ENCODE measurements at places on chromosomes 11 and 22. TPM values are rescaled to one million over a fixed set of nuclear protein-coding genes. Genes with fewer than 3 reads are reported as not detected.
A peak's percentile ranks its signal among the peaks of the same experiment; 100 is the strongest.

The TP53I11 gene
- 7.7 TPM for total RNA-seq

The TBX1 gene
- 5.3 TPM for total RNA-seq

The PDGFB gene
- total RNA-seq, result 8.3 TPM

The LDHAL6A gene
- total RNA-seq, result 0.59 TPM

The MS4A7 gene
- not detected for total RNA-seq

The HEPHL1 gene
- not detected for total RNA-seq

The MYOD1 gene
- not detected for total RNA-seq

The MUC2 gene
- 0.05 TPM for total RNA-seq

The MOGAT2 gene
- total RNA-seq, result 0.39 TPM

The ACTN3 gene
- total RNA-seq, result 0.16 TPM

DNA sequence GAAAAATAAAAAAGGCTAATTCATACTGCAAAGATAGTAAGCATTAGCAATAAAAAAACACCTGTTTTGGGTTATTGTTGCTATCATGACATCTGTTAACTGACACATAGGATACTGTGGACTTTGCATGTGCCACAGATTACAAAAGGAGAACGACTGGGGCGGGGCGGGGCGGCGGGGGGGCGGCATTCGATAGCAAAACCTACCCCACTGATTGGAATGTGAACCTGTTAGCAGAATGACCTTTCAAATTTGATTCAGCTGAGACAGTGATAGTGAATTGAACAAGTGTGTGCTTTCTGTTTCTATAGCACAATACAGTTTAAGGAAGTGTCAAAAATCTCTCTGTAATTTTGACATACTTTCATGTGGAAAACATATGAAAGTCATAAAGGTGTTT lies 14.9 kb downstream of the MMP20 start:
- H3K36me3 ChIP-seq, result no peaks in the 10 kb centered on the region
- H3K4me3 ChIP-seq, result no peak overlapping the region
- H3K4me1 ChIP-seq, result peaks cover 33% of the 10 kb centered on the region
- no peak for DNase-seq

DNA sequence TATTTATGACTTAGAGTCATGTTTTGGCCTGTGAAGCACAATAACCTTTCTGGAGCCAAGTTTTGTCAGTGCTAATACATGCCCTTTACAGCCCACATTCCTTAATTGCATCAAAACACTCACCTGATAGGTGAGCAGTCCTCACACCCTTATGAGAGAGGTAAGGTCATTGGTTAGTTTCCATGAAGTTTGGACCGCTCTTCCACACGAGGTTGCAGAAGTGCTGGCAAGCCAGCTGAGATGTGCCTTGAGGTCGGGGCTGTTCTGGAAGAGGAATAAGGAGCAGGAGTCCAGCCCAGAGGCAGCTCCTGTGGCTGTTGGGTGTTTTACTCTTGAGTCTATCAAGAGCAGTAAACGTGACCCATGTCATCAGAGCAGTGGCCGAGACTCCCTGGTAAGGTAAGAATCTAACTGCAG lies 76.3 kb downstream of the CYB5R2 start:
- no peaks in the 10 kb centered on the region for H3K27me3 ChIP-seq
- H3K4me1 ChIP-seq, result peaks cover 35% of the 10 kb centered on the region
- H3K27ac ChIP-seq, result peak overlapping the region; percentile 72
- peaks cover 1% of the 10 kb centered on the region for H3K36me3 ChIP-seq

GRCh38 chr11:111623527-111624030 lies 21.3 kb downstream of the SIK2 start:
- no peaks in the 10 kb centered on the region for H3K27me3 ChIP-seq
- H3K4me1 ChIP-seq, result peaks cover 58% of the 10 kb centered on the region
- DNase-seq, result peak; percentile 95
- no peak overlapping the region for H3K4me3 ChIP-seq
- peaks cover 1% of the 10 kb centered on the region for H3K36me3 ChIP-seq

DNA sequence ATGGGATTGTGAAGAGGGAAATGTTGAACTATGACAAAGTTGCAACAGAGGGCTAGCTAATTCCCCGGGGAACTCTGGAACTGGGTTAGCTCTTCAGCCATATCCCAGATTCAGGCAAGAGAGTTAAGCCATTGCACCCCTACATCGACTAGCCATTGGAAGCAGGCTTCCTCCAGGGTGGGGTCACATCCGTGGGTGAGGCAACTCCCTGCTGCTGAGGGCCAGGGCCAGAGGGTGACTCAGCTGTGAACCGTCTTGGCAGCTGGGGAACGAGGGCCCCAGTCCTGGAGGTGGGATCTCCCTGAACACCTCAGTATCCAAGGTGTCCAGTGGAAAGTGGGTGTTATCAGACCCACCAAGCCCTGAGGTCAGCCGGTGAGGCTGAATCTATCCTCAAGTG lies 41.1 kb downstream of the RPS6KA4 start:
- no peak for DNase-seq
- no peaks in the 10 kb centered on the region for H3K27me3 ChIP-seq
- H3K36me3 ChIP-seq, result no peaks in the 10 kb centered on the region
- H3K27ac ChIP-seq, result peak overlapping the region; percentile 70

- peak; percentile 19 for DNase-seq
- H3K4me1 ChIP-seq, result peaks cover 4% of the 10 kb centered on the region
- H3K27ac ChIP-seq, result no peak overlapping the region
- H3K4me3 ChIP-seq, result no peak overlapping the region
Measured at GRCh38 chr22:21984793-21985192, 2.2 kb upstream of the TOP3B start.

GRCh38 chr11:132427611-132428010 lies 1057.2 kb downstream of the NTM start:
- DNase-seq, result no peak
- H3K27me3 ChIP-seq, result no peaks in the 10 kb centered on the region
- no peak overlapping the region for H3K4me3 ChIP-seq
- no peaks in the 10 kb centered on the region for H3K36me3 ChIP-seq
- no peak overlapping the region for H3K27ac ChIP-seq

- H3K27ac ChIP-seq, result peak overlapping the region; percentile 100
- H3K4me3 ChIP-seq, result peak overlapping the region; percentile 62
- H3K27me3 ChIP-seq, result no peaks in the 10 kb centered on the region
- peaks cover 25% of the 10 kb centered on the region for H3K4me1 ChIP-seq
- no peak for DNase-seq
Measured at GRCh38 chr11:62574363-62575071, 826 bp upstream of the EEF1G start.

GRCh38 chr22:38881464-38881871 lies 9.5 kb upstream of the CBX6 start:
- H3K27me3 ChIP-seq, result no peaks in the 10 kb centered on the region
- no peaks in the 10 kb centered on the region for H3K4me1 ChIP-seq
- no peak overlapping the region for H3K4me3 ChIP-seq
- DNase-seq, result no peak
- no peaks in the 10 kb centered on the region for H3K36me3 ChIP-seq
- H3K27ac ChIP-seq, result no peak overlapping the region

- H3K36me3 ChIP-seq, result no peaks in the 10 kb centered on the region
- DNase-seq, result no peak
- H3K4me3 ChIP-seq, result no peak overlapping the region
- H3K27ac ChIP-seq, result no peak overlapping the region
- no peaks in the 10 kb centered on the region for H3K4me1 ChIP-seq
- H3K27me3 ChIP-seq, result no peaks in the 10 kb centered on the region
Measured at GRCh38 chr11:97751952-97752351, 1268.8 kb upstream of the CNTN5 start.

DNA sequence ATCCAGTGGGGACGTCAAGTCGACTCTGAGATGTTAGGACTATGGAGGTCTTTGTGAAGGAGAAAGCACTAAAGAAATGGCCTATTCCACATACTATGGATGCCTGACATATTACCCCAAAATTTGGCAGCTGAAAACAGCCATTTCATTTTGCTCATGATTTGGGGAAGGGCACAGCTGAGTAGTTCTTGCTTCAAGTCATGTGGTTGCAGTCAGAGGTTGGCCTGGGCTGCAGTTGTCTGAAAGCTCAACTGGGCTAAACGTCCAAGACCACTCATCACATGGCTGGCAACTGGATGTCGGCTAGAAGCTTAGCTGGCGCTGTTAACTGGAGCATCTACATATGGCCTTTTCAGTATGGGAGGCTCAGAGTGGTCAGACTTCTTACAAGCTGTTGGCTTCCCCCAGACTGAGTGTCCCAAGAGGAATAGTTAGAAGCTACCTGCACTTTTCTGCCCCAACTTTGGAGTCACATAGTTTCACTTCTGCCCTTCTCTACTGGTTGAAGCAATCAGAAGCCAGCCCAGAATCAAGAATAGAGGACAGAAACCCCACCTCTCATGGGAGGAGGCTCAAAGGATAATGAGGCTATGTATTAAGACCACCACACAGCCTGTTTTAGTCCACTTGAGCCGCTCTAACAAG lies 14.1 kb downstream of the SLC35C1 start:
- DNase-seq, result peak; percentile 14
- H3K27ac ChIP-seq, result no peak overlapping the region
- peaks cover 24% of the 10 kb centered on the region for H3K4me1 ChIP-seq
- H3K4me3 ChIP-seq, result no peak overlapping the region
- H3K36me3 ChIP-seq, result no peaks in the 10 kb centered on the region
- no peaks in the 10 kb centered on the region for H3K27me3 ChIP-seq

- H3K36me3 ChIP-seq, result no peaks in the 10 kb centered on the region
- no peak for DNase-seq
- no peaks in the 10 kb centered on the region for H3K27me3 ChIP-seq
- no peak overlapping the region for H3K4me3 ChIP-seq
Measured at GRCh38 chr11:44913502-44913901, 37.2 kb downstream of the TP53I11 start.

DNA sequence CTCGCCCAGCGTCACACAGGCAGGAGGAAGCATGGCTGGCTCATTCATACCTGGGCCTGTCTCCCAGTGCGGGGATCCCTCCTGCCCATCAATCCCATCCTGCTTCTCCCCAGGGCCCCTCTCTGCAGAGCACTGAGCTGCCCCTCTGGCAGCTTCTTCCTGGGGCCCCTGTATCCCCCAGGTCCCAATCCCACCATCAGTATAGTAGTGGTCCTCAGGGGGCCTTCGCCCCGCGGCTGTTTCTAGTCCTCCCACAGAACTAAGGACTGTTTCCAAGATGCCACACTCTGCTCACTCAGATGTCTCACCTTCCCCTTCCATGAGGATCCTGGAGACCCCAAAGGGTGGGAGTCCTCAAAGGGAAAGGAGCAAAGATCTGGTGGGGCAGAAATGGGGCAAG lies 97.6 kb downstream of the PDE2A start:
- no peak overlapping the region for H3K4me3 ChIP-seq
- H3K4me1 ChIP-seq, result peaks cover 36% of the 10 kb centered on the region

DNA sequence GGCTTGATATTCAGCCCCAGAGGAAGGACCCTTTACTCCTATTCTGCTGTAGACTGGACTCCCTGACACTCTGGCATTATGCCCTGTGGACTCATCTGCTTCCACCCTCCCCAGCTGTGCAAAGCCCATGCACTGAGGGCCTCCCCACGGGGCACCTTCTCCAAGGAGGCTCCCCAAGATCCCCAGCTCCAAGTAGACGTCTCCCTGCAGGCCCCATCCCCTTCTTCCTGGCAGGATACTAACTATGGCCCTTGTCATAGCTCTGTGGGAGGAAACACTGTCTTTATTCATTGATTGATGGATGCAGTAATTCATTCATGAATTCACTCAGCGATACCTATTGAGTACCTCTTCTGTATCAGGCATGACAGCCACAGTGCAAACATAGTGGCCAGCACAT lies 15.3 kb upstream of the APOL6 start:
- H3K27me3 ChIP-seq, result no peaks in the 10 kb centered on the region
- 0 out of 2 replicates have a peak, but pooled peaks cover 7% of the 10 kb centered on the region for H3K4me1 ChIP-seq
- DNase-seq, result no peak
- H3K27ac ChIP-seq, result no peak overlapping the region

- no peak overlapping the region for H3K27ac ChIP-seq
- no peaks in the 10 kb centered on the region for H3K36me3 ChIP-seq
- DNase-seq, result no peak
- H3K4me1 ChIP-seq, result no peaks in the 10 kb centered on the region
Measured at GRCh38 chr11:100561323-100561722, 125.8 kb upstream of the ARHGAP42 start.
